Gastrocnemius medialis (tissue), 4 donors: ENCODE measurements at places on chromosomes 12 and 14. TPM values are rescaled to one million over a fixed set of nuclear protein-coding genes. Genes with fewer than 3 reads are reported as not detected.

- no peak for DNase-seq
Measured at GRCh38 chr14:72745546-72745945, 148.4 kb downstream of the DPF3 start.

GRCh38 chr12:98908866-98909265 lies 263.8 kb downstream of the APAF1 start:
- no peak for DNase-seq

DNA sequence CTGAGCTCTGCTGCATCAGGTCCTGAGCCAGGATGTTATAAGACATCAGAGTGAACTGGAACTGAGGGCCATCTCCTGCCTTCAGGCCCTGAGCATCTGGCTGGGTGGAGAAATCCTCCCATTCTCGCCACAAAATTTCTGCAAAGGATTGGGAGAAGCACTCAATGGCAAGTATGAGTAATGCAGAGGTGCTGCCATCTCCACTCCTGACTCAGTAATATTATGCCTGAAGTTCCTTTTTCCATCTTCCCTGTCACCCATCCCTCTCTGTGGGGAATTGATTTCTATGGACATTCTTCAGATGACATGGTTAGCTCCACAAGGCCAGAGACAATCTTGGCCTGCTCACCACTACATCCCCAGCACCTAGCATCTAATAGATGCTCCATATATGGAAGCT lies 4.7 kb downstream of the ANGEL1 start:
- no peak for DNase-seq

- no peak for DNase-seq
Measured at GRCh38 chr12:12684375-12685106, 11.4 kb downstream of the GPR19 start.

GRCh38 chr12:42716491-42716891 lies 126.9 kb upstream of the PRICKLE1 start:
- DNase-seq: no peak

DNA sequence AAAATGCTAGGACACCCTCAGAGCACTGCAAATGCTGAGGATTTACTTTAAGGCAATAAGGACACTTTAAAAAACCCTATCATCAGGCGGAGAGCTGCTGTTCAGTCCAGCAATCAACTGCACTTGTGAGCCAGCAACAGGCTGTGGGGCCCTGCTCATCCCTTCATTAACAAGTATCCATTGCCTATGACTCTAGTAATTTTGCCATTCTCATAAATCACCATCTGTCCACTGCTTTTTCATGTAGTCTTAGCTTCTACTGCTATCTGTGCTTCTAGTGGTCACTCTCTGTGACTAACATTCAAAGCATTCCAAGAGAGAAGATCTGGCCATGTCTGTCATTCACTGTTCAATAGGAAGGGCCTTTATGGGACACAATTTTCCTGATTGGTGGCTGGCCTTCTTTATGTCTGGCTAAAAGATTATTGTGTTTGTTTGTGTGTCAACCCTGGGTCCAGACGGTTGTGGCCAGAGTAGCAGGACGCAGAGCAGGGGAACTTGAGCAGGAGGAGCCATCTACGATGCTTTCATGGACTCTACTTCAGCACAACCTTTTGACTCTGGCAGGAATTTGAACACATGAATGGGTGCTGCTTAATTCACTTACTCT lies 3.6 kb upstream of the KRAS start:
- DNase-seq: no peak

Gene TBC1D30
- total RNA-seq: 3.8 TPM
